ENCODE measurements at places on chromosomes 3 and 15.

- no peak for DNase-seq
These were observed 44.5 kb downstream of the NANOGP8 start for GRCh38 chr15:35040339-35041255.

DNA sequence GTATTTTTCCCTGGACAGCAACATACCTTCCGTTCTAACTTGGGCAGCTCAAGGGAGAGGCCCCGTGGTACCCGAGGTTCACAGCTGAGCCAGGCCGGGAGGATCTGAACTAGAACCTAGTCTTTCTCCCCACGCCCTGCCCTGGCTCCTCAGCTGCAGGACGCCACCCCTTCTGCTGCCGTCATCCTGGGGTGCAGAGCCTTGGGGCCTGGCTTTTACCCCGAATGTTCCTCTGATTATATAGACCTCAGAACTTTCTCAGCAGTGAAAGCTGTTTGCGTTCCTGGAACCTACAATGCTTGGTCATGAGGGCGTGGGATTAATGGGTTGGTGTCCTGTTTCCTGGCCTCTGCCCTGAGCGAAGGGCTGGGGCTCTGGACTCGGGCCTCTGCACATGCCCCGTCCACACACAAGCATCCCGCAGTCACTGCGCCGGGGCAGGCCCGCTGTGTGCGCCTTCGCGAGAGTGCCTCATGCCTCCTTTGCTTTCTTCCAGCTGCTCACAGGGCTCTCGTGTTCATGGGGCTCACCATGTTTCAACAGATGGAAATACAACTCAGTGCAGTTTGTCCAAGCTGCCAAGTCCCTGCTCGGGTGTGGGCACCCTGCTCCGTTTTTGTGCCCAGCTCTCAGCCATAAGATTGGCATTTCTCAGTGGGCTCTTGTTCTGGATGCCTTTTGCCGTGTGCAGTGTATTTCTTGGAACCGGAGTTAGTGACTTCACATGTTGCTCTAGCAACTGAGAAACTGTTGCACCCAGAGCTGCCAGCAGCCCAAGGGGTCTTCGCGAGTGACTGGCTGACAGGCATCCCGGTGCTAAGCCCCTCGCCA, 20.4 kb downstream of the SYNM start:
- DNase-seq: no peak

- DNase-seq: no peak
These were observed 546 bp downstream of the CISH start for GRCh38 chr3:50610992-50611463.

DNA sequence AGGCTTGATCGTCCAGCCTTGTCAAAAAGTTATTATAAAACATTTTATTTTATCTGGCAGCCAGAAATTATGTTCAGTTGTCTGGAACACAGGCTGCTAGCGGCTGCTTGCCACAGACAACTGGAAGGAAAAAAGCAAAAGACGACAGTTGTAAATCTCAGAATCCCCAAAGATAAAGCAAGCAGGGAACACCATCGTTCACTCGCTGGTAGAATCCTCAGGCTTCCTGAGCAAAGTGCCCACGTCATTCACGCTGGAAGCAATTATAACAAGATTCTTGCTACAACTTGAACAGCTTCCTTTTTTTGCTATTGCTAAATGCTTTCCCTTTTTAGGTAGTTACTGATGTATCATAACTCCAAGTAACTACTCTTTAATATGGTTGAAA, 33.6 kb downstream of the ADAMTS17 start:
- DNase-seq: no peak

DNA sequence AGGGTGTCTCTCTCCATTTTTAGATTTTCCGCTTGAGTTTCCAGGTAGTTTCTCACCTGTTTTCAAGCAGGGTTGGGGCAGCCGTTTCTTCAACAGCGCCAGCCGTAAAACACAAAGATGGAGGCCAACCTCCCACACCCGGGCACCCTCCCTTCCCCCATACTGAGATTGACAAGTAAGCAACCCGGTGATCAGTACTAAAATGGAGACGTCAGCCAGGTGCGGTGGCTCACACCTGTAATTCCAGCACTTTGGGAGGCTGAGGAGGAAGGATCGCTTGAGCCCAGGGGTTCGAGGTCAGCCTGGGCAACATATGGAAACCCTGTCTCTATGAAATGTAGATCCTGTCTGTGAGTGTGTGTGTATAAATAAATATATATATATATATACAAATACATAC, 903 bp upstream of the ZSCAN2 start:
- DNase-seq: no peak

DNA sequence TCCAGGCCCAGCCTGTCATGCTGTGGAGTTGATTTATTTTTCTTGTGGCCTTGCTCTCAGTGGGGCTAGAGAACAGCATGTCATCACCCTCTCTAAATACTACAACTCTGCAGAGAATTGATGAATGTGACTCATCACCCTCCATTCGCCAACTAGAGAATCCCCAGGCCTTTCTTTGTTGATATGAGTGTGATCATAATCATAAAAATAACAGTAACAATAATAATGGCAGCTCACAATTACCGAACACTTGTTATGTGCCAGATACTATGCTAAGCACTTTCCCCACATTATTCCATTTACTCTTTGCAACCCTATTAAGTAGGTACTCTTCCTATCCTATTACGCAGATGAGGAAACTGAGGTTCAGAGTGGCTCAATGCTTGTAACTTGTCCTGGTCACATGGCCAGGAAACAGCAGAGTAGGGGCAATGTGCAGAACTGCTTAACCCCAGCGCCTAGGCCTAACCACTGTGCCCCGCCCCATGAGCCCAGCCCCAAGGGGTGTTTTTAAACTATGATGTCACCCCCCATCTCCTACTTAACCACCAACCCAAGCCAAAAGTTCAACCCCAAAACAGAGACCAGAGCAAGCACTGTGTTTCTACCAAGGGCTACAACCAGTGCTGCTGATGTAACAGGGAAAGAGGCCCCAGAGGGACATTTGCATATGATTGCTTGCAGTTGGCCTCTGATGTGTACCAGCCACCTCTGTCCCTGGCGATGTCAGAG, 104.5 kb downstream of the ADCY5 start:
- peak; percentile 95 for DNase-seq

- no peak for DNase-seq
These were observed 84.1 kb upstream of the ANKRD34C start for GRCh38 chr15:79198461-79198860.

- peak; percentile 10 for DNase-seq
These were observed 121.4 kb downstream of the FAM43A start for GRCh38 chr3:194806991-194807630.

- no peak for DNase-seq
These were observed 12.2 kb downstream of the TGM4 start for GRCh38 chr3:44886561-44886960.

- no peak for DNase-seq
These were observed 63.5 kb downstream of the BFSP2 start for GRCh38 chr3:133463347-133463860.

DNA sequence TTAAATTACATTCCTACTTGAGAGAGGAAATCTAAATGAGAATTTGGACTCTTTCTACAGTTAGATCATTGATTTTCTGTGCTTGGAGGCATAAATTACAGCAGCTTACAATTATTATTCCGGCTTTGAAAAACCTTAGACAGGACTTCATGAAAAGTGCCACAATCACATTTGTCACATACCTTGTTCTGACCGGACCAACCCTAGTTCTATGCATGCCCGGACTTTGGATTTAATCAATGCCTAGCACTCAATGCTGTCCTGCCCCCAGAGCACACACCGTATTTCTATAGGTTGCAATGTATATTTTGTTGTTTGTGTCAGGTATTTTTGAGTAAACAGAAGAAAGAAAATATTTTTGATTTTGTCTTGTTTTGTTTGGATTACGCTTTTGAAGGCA, 424.7 kb upstream of the PDZRN3 start:
- DNase-seq: no peak

GRCh38 chr3:73784686-73785392, 160.1 kb upstream of the PDZRN3 start:
- peak; percentile 85 for DNase-seq

GRCh38 chr3:177061369-177061768, 135.9 kb downstream of the TBL1XR1 start:
- DNase-seq: no peak

DNA sequence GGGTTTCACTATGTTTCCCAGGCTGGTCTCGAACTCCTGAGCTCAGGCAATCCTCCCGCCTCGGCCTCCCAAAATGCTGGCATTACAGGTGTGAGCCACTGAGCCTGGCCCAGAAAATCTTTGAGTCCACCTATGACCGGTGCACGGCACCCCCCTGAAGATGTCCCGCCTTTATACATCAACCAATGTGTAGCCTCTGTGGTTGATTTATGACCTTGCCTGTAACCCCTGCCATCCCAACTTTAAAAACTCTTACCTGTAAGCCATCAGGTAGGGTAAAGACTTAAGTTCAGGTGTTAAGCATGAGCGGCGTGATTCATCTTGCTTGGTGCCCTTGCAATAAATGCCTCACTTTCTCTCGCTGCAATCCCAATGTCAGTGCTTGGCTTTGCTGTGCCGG, 14.5 kb upstream of the CTSH start:
- DNase-seq: no peak

DNA sequence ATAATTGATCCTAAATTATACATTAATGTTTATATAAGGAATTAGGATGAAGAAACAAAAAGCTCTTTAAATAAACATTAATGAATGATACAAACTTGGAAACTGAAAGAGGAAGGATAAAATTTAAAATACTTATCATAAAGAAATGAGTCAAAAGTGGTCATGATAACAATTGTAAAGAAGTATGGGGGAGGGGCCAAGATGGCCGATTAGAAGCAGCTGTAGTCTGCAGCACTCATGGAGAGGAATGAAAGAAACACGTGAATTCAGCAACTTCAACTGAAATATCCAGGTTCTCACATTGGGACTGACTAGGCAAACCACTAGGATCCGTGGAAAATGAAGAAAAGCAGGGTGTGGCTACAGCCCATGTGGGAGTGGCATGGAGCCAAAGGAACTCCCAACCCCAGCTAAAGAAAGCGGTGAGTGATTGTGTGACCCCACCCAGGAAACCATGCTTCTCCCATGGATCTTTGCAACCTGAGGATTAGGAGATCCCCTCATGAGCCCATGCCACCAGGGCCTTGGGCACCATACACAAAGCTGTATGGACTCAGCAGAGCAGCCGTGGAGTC, 13.1 kb upstream of the CP start:
- DNase-seq: peak; percentile 16

DNA sequence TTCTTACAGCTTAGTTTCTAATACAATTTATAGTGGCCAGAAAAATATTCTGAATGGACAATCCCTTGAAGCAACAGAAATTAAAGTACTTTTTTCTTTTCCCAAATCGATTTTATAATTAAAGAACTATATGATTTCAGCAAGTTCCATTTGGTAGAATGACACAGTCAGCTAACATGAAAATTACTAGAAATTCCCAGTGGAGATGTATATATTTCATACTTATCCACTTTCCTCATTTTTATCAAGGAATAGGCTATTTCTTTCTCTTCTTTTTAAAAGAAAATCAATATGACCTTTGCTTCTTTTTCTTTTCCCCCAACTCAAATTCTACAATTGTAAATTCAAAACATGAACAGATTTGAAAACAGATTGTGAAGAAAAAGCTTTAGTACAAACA, 6.4 kb upstream of the CTNNB1 start:
- no peak for DNase-seq

DNA sequence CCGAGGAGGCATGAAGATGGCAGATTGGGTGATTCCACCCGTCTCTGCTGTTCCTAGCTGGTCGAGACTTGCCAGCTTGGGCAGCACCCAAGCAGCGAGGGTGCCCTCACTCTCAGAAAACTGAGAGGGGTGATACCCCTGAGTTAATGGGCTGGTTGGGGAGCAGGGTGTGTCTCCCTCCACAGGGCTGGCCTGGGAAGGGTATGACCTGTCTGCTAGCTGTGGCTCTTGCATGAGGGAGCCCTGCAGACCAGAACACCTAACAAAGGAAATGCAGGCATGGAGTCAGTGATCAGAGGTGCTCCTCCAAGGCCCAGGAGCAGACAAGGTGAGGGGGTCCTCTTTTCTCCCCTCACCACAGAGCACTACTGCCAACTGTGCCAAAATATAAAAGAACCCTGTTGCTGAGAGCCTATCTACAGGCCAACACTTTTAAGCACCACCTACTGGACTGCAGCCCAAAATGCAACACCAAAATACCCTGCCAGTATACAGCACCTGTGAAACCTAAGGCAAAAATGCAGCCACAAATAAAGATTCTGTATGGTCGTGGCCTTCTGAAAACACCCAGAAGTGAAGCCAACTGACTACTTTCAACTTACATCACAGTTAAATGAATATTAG, 35.8 kb upstream of the PPM1L start:
- no peak for DNase-seq

- DNase-seq: no peak
These were observed 155.3 kb downstream of the NR1I2 start for GRCh38 chr3:119937229-119937628.

GRCh38 chr3:10941972-10942371, 50.6 kb upstream of the SLC6A1 start:
- DNase-seq: peak; percentile 11

- no peak for DNase-seq
These were observed 48.9 kb downstream of the FAIM start for GRCh38 chr3:138657508-138657907.

- no peak for DNase-seq
These were observed 10.0 kb downstream of the NT5DC2 start for GRCh38 chr3:52523386-52524257.

GRCh38 chr15:48875241-48875960, 2.5 kb upstream of the EID1 start:
- DNase-seq: no peak

DNA sequence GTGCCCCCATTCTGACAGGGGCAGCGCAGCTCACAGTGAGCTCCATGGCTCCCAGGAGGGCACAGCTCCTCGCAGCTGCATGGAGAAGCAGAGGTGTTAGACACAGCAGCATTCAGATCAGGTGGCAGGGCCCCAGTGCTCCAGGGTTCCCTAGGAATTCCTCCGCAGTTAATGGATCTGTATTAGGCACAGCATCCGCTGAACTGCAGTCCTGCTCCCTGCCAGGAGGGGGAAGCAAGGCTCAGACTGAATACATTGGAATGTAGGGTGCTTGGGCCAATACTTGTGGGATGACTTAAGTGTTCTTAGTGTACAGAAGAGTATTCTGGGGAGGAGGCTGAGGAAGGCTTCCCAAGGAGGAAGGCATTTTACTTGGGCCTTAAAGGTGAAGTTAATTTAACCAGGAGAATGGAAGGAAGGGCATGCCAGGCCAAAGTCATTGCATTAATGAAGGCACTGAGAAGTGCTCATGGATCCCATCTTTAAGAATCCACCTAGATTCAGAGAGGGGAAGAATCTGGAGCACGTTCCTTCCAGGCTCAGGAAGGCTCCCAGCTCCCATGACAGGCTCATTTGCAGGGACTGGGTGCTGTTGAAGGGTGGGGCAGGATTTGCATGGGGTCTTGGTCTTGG, 111.6 kb downstream of the RAB11A start:
- DNase-seq: peak; percentile 70

GRCh38 chr15:51288143-51289065, 50.0 kb downstream of the CYP19A1 start:
- DNase-seq: no peak

- DNase-seq: peak; percentile 42
These were observed 160.7 kb downstream of the STAC start for GRCh38 chr3:36540888-36541518.

DNA sequence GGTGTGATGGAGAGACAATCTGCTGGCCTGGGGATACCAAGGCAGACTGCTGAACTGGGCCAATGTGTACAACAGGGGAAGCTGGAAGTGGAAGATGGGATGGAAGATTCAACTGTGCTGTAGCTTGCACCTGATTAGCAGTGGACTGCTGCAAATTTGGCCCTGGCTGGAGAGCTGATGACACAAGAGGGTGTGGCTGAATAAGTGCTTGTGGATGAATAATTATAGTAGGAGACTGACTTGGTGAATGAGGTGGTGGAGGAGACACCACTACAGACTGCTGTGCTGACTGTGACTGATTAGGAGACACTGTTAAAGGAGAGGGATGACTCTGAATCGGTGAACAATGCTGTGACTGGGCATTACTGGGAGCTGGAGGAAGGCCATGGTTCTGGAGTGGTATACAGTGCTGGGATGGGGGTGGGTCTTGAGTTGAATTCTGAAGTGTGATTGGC, 52.5 kb downstream of the PHC3 start:
- DNase-seq: peak; percentile 19
